ENCODE measurements at places on chromosomes 16 and 17.

- no peak for DNase-seq
Measured at GRCh38 chr16:27322858-27323780, 9.3 kb downstream of the IL4R start.

DNA sequence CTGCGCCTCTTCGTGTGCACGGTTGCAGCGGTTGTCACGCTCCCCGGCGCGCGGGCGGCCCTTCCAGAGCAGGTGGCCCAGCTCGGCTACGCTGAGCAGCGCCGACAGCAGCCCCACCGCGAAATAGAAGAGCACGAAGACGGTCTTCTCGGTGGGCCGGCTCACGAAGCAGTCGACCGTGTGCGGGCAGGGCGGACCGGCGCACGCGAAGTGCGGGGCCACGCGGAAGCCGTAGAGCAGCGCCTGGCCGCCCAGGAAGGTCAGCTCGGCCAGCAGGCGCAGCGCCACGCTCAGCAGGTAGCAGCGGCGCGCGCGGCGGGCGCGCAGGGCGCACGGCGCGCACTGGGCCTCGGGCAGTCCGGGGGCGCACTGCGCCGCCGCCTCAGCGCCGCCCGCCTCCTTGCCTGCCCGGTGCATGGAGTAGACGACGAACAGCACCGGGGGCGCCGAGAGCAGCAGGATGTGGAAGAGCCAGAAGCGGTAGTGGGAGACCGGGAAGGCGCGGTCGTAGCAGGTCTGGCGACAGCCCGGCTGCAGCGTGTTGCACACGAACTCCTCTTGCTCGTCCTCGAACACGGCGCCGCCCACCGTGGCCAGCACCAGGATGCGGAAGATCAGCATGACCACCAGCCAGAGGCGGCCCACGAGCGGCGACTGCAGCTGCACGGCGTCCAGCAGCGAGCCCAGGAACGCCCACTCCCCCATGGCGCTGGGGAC lies 1.3 kb downstream of the GJD3 start:
- DNase-seq: peak; percentile 36

GRCh38 chr16:50665128-50665878 lies 15.8 kb downstream of the SNX20 start:
- peak; percentile 89 for DNase-seq

- no peak for DNase-seq
Measured at GRCh38 chr16:68767581-68767980, 30.5 kb downstream of the CDH1 start.

- no peak for DNase-seq
Measured at GRCh38 chr16:67425580-67425979, 5.3 kb upstream of the HSD11B2 start.

- no peak for DNase-seq
Measured at GRCh38 chr16:58411736-58412614, 19.7 kb downstream of the GINS3 start.

DNA sequence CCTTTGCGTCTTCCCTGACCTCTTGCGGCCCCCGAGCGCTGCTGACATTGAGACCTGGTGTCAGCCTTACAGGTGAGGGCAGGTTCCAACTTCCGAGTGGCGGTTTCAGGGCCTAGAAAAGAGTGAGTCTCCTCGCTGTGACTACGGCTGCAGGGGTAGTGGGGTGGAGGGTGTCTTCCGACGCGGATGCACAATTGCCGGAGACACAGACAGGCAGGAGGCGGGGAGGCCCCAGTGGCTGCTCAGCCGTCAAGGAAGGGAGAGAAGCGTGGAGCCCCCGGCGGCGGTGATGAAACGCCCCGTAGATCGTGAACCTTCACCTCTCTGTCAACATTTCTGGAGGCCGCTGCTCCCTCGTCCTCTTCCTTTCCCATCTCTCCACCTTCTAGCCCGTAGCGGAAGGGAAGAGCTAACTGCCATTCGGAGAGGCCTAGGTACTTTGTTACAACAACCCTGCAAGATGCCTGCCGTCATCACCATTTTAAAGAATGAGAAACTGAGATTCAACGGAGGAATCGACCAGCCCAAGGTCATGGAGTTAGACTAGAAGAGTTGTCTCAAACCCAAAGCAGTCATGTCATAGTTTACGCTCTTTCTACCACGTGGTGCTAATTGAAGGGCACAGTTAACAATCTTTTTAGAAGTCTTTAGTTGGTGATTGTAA lies 485 bp downstream of the DNAJA3 start:
- DNase-seq: peak; percentile 63

DNA sequence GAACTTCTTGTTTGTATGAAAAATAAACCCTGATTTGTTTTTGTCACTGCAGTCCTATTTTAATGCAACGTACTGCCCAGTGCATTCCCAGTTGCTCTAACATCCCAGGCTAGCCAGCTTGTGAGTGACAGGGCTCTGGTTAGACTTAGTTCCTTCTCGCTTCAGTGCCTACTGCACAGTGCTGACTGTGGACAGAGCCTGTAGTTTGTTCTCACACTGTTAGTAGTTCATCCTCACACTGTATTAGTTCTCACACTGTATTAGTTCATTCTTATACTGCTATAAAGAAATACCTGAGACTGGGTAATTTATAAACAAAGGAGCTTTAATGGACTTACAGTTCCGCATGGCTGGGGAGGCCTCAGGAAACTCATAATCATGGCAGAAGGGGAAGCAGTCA lies 116.6 kb upstream of the SALL1 start:
- DNase-seq: no peak

- DNase-seq: no peak
Measured at GRCh38 chr17:38797158-38797490, 2.2 kb downstream of the PIP4K2B start.

DNA sequence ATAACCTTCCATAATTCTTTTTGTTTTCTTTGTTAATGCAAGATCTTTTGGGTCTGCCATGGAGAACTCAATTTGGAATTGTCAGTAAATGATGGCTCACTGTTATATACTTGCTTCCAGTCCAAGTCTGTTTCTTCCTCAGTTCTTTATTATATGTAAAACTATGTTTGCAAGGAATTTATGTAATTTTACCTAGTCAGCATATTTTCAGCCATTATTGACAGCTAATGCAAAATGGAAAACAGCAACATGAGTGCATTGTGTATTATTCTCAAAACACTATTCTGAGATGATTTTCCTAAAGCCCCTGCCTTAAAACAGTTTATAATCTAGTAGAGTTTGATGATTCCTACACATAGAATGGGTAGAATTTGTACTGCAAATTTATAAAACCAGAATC lies 167.5 kb downstream of the TANC2 start:
- DNase-seq: no peak

Measured in activated naive CD4-positive, alpha-beta T cell treated with anti-CD3 and anti-CD28 coated beads for 36 hours (primary cell).